ENCODE measurements at places on chromosomes 5 and 9.

GRCh38 chr9:114779352-114779845 lies 26.4 kb downstream of the TNFSF15 start:
- no peak for DNase-seq

DNA sequence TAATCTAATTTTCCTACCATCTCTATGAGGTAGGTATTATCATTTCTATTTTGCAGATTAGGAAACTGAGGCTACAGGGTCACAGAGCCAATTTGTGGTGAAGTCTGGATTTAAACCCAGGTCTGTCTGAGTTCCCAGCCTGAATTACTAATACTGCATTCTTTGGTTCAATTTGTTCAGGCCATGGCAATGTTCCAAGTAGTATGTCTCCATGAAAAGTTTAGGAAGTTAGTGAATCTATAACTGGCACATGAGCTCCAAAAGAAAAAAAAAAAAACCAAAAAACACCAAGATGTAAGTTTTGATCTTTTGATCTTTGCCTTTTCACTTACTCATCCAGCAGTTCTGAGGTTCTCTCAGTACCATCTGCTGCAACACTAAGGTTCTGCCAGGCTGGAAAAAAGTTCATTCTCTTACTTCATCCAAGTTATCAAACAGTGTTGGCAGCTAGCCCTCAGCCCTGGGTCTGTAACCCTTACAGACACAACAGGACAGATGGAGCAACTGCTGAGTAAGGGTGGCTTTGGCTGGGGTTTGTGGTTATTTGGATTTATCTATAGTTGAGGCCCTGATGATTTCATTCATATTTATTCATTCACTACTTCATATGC lies 4.4 kb upstream of the TMEM268 start:
- DNase-seq, result no peak

DNA sequence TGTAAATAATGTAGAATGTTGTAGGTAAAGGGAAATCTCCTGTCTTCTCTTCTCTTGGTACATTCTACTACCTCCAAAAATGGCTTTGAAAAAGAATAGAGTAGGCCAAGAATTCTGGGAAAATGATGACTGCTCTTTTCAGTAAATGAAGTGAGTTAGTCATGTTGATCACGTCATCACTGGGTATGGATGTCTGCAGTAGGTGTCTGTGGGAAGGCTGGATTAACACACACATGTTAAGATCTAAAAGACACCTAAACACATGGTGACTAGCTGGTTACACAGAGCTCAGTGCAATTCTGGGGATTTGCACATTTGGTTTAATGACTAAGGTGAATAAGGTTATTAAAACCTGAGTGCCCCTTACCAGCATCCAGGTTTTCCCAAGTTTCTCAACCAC lies 161.5 kb downstream of the CEP120 start:
- no peak for DNase-seq

- DNase-seq, result no peak
These were observed 3.6 kb downstream of the FGF18 start for GRCh38 chr5:171422902-171423663.
